NCI-H2081 treated with DMSO at 0.1 percent for 48 hours (cell line): ENCODE measurements at places on chromosomes 1 and 21.

DNA sequence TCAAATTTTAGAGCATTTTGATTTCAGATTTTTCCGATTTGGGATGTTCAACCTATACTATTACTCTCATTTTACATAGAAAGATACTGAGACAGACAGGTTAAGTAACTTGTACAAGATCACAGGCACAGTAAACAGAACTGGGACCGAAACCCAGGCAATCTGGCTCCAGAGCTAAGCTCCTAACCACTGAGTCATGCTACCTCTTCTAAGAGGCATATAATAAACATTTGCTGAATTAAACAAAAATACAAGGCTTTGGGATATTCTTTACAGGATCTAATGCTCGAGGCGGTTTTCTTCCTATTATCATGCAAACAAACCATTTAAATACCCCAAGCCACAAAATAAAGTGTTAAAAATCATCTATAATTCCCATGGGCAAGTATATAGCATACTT lies 50.3 kb downstream of the MCOLN2 start:
- DNase-seq: no peak

- DNase-seq: no peak
These were observed 186.7 kb downstream of the FOXD2 start for GRCh38 chr1:47624531-47624930.

GRCh38 chr21:44657635-44658540 lies at the start of gene KRTAP12-3:
TSS of gene KRTAP12-3 (plus strand) at chr21:44657932. CDS start at chr21:44657980, 48 bp downstream.
- no peak for DNase-seq

- no peak for DNase-seq
These were observed 46.8 kb upstream of the RUNX1 start for GRCh38 chr21:35095859-35096291.

- no peak for DNase-seq
These were observed 30.1 kb upstream of the DNAJC6 start for GRCh38 chr1:65279070-65279779.

GRCh38 chr1:1616045-1616790 lies 918 bp downstream of the MIB2 start:
- no peak for DNase-seq
